WERI-Rb-1 (cell line): ENCODE measurements at places on chromosomes 1 and 21.

DNA sequence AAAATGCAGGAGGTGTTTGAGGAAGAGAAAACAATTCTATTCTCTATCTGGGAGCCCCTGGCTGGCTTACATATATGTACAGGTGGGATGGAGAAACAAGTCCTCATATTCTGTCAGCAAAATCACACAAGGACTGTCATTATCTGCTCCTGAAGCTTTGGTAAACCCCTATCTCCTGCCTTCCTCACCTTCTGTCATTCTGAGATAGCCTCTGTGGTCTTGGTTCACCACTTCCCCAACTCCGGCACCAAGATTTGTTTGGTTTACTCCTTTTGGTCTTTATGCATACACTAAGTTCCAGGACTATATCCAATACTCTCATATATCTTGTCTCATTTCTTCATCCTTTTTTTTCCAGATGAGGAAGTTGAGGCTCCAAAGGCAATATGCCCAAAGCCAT, 551.1 kb downstream of the PLPP3 start:
- DNase-seq: no peak

DNA sequence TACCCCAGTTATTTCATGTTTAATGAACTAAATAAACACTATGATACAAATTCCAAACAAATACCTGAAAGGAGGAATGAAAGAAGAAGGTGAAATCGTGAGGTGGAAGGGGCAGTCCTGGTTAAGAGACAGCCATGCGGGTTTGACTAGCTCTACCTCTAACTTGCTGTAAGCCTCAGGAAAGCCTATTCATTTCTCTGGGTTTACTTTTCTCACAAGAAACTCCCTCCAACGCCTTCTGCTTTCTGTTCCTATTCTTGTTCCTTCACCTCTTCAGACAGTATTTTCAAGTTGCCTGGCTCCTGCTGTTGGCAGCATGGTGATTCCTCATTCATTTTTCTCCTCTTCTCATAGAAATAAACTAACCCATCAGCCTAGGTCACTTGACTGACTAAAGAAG, 92.4 kb downstream of the NTPCR start:
- DNase-seq: no peak

DNA sequence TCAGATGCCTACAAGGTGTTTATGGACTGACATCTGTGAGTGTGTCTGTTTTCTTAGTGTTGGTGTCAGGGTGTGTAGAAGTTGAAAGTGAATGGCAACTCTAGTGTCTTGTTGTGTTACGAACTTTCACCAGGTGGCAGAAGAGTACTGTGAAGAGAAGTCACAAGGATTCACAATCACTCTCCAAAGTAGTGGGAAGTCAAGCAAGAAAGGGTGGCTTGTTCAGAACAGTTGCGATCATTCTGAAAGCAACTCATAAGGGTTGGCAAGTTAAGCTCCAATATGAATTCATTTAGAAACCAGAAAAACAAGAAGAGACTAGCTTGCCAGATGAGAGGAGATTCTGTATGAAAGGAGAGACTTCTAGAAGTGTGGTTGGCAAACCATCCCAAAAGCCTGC, 86.1 kb downstream of the FASLG start:
- peak; percentile 26 for DNase-seq

DNA sequence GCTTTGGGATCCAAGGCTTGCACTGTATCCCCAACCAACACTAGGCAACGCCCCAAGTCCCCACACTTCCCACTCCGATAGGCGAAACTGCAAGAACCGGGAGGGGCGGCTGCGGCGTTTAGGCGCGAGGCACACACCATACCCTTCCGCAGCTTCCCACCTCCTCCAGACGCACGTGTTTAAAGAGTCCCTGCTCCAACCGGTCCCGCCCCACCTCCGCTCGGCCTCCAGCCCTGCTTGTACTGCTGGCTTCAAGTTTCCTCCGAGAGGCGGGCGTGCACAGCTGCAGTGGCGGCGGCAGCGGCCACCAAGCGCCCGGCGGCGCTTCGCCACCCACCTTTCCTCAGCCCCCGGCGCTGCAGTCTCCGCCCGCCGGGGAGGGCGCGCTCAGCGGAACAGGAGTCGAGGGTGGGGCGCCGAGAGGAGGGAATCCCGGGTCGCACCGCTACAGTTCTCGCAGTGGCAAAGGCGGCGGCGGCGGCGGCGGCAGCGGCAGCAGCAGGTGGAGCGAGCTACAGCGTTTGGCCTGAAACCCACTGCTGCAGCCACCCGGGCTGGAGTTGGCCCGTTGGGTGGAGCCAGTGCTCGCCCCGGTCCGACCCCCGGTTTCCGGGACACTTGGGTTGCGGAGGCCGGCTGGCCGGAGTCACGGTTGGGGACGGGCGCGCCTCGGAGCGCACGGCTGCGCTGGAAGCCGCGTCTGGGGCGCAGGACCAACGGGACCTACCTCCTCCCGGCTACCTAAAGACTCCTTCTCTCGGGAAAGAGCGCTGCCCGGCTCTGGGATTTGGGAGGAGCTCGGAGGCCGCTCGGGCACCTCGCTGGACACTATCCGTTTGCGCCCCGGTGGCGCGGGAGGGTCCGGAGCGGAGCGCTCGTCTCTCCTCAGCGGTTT, at the start of gene CNIH3:
TSS of gene CNIH3 (plus strand) at position 457 of the 895 bp plus-strand sequence. CDS start 858 bp downstream, outside the sequence.
- DNase-seq: peak; percentile 55
